Stimulated activated CD8-positive, alpha-beta memory T cell treated with anti-CD3 and anti-CD28 coated beads, Interleukin-4, amount 100 ng/mL, for 1 hour (primary cell): ENCODE measurements at places on chromosomes 7 and 10.

- no peak for DNase-seq
These were observed 42.7 kb upstream of the CACNB2 start for GRCh38 chr10:18097524-18097923.

DNA sequence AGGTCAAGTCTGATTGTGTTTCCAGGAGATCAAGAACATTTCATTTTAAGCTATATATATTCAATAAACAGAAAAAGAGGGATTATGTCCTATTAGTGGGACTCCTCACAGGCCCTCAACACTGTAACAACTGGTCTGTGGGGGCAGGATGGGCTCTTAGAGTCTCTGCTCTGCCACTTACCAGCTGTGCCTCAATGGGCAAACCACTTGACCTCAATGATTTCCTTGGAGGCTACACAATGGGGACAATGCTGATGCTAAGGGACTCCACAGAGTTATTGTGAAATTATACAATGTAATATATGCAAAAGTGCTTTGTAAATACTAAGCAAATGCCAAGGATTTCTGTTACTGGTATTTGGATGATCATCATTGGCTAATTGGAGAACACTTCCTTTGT, 33.2 kb upstream of the MXI1 start:
- DNase-seq = no peak

DNA sequence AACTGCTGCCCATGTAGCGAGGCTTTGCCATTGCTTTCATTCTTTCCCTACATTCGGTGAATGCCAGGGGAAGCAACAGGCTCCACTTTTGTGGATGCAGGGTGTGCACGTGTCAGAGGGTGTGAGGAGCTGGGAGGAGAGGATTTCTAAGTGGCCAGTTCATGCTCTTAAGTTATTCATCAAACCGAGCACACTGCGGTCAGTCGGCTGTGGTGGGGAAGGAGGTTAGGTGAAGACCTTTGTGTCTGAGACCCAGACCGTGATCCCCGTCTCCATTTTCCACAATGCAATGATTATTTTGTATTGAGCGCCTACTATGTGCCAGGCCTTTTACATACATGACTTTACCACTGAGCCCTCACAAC, 438.6 kb upstream of the GALNT17 start:
- DNase-seq = no peak

DNA sequence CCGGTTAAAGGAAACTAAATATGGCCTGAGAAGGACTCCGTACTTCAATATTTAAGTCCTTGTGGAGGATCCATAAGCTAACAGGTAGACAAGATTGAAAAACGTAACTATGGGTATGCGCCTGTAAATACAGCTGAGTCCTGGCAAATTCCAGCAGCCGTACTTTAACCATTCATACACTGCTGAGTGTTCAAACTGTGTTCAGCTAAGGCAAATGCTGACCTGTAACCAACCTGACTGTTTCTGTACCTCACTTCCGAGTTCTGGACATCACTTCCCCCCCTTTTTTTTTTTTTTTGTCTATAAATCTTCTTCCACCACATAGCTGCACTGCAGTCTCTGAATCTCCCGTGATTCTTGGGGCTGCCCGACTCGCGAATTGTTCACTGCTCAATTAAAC, 69.1 kb downstream of the SRPK2 start:
- no peak for DNase-seq

- no peak for DNase-seq
These were observed 9.9 kb upstream of the GALNT11 start for GRCh38 chr7:152015600-152015999.

GRCh38 chr7:65979583-65980477, 2.2 kb downstream of the GUSB start:
- no peak for DNase-seq

GRCh38 chr10:95254629-95255028, 36.2 kb downstream of the PDLIM1 start:
- DNase-seq = no peak

- DNase-seq = no peak
These were observed 242.7 kb downstream of the KIF20B start for GRCh38 chr10:89944138-89944537.

- no peak for DNase-seq
These were observed 117.2 kb upstream of the ADCY1 start for GRCh38 chr7:45456747-45457524.

GRCh38 chr7:107833684-107834106, 30.7 kb upstream of the SLC26A3 start:
- no peak for DNase-seq

GRCh38 chr10:30744106-30744505, 114.6 kb upstream of the LYZL2 start:
- DNase-seq = no peak

DNA sequence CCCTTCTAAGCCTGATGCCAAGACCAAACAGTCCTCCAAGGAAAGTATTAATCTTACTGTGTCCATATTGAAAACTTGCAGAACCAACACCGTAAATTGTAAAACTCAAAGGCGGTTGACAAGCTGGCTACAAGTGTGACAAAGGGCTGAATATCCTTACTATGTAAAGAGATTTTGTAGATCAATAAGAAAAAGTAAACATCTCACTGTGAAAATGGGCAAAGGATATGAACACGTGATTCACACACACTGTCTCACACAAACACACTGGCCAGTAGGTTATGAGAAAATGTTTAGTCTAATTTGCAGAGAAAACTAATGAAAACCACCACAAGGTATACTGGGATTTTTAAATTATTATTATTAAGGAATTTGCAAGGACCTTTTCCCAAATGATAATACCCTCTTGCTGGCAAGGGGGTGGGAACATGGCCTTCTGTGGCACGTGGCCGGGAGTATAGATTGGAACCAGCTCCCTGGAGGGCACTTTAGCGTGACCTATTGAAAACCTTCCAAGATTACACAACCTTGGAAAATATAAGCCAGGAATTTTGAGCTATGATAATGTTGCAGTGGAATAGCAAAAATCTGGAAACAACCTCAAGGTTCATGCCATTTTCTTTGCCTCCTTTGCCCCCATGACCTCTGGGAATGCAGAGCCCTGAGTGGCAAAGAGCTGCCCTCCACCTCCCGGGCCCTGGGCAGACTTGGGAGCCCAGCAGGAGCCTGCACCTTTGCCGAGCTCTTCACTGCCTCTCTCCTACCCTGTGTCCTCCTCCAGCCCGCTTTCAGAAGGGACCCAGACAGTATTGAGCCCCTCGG, 26.2 kb upstream of the SLC29A3 start:
- no peak for DNase-seq

- DNase-seq = no peak
These were observed 53.4 kb upstream of the PCDH15 start for GRCh38 chr10:54854389-54854788.

GRCh38 chr10:108639010-108639409, 1284.3 kb downstream of the XPNPEP1 start:
- DNase-seq = no peak

DNA sequence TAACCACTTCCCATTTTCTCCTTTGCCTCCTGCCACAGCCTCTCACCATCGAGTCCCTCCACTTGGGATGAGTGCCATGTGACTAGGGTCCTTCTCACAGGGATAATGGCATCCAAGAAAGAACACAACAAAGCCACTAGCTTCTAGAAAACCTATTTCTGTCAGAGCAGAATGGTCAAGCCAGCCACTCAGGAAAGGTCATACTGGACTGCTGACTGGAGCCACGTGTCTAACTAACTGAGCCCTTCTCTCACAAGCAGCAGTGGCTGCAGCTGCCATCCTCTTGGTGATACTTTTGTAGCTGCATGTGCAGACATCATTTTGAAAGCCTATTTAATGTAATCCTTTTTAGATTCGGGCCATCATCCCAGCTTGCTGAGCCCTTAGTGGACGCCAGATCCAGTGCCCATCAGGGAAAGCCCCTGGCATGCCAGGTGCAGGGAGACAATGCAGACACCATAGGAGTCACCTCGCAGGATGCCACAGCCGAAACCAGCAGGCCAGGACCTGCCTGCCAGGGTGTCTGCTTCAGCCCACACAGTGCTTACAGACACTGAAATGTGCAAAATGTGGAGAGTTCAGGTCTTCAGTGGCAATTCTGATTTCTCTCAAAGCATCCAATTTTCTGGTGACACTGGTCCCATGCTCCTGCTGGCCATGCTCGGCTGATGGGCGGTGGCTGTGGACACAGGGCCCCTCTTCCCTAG, 98.3 kb upstream of the DDC start:
- DNase-seq = no peak

DNA sequence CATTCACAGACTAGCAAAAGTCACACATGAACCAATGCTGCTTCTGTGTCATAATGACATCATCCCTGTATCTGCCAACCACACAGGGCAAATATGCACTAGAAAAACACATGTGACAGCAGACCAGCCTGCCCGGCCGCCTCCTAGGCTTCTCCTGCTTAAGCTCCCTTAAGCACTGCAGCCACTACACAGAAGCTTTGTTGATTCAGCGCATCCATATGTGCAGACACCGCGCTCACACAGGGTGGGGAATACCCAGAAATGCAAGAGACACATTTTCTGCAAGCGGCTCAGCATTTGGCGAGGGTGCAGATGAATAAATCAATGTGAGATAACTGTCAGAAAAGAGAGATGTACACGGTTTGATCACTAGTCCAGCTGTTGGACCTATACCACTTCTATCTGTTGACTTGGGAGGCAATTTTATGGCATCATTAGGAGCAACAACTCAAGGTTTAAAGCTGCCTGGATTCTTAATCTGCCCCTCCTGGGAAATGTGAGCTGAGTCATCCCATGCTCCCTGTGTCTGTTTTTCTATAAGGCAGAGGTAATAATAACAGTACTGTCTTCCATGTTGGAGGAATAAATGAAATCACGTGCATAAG, 33.4 kb downstream of the CPXM2 start:
- DNase-seq = no peak

GRCh38 chr7:127287133-127287532, 34.4 kb upstream of the GRM8 start:
- DNase-seq = no peak

- DNase-seq = peak; percentile 78
These were observed 17.7 kb downstream of the ADAM8 start for GRCh38 chr10:133258818-133259601.

DNA sequence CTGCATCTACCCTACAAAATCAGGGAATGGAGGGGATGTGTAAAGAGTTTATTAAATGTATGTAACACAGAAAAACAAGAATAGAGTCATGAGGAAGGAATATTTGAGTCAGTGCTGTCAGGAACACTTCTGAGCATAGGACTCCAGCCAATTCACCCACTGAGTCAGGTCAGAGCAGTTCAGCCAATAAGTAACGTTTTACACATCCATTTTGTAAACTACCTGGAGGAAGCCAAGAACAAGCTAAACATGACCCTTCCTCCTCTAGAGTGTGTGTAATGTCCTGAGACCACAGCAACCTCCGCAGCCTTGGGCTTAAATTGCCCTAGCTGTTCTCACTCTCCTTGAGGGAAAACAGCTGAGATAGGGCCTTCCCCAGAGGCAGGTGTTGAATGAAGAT, 691.5 kb upstream of the LRRN3 start:
- DNase-seq = no peak

DNA sequence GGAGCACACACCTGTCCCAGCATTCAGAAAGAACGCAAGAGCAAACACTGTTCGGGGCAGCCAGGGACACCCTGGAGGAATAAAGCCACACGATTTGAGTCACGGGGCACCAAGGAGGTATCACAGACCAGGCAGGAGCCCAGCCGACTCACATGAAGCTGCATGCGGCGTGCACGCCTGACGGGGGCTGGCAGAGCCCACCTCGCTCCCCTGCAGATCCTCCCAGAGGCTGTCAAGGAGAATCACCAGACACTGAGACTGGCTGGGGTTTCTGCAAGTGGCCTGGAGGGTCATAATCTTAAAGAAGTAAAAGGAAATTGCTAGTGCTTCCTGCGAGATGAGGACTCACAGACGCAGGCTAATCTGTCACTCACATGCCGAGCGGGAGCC, 61.6 kb downstream of the TCERG1L start:
- DNase-seq = no peak

GRCh38 chr10:13709931-13710650, 123.3 kb downstream of the PRPF18 start:
- DNase-seq = no peak

GRCh38 chr7:105230486-105230885, 158.2 kb downstream of the SRPK2 start:
- no peak for DNase-seq

DNA sequence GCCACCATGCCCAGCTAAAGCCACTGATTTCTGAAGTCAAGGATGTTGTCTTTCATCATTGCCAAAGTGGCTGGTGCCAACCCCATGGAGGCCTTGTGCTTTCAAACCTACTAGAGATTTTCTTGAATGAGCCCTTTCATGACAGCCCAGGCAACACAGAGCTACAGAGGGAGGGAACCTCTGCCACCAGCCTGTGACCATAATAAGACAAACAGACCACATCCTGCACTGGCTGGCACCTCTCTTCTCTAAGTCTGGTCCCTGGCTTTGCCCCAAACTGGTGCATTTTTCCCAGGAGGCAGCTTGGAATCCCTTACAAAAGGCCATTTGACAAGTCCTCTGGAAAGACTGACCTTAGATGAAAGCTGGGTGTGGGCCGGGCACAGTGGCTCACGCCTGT, 348.8 kb downstream of the GALNT17 start:
- no peak for DNase-seq

DNA sequence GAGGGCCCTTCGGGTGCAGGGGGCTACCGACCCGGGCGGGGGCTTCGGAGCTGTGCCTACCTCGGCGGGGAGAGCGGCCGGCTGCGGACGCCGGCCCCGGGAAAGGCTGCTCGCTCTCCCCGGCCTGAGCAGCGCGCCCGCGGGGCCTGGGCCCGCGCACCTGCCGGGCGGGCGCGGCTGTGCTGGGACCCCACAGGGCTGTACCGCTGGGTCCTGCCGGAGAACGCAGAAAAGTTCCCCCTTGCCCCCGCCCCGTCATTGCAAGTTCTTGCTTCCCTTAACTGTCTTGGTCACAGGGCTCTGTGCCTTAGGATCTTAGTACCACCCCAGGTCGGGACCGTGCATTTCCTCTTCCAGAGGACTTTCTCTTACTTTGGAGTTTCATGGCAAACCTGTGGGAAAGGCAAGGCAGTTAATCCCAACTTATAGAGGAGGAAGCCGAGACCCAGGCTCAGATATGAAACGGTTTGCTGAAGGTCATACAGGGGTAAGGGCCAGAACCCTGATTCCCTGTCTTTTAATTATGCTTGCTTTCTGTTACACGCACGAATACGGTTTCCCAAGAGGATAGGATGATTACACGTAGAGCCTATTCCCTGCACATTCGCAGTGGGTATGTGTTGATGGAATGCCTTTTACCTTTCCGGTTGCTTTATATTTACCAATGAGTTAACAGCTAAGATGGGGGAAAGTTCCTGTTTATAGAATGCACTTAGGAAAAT, 652 bp downstream of the PCGF5 start:
- no peak for DNase-seq

DNA sequence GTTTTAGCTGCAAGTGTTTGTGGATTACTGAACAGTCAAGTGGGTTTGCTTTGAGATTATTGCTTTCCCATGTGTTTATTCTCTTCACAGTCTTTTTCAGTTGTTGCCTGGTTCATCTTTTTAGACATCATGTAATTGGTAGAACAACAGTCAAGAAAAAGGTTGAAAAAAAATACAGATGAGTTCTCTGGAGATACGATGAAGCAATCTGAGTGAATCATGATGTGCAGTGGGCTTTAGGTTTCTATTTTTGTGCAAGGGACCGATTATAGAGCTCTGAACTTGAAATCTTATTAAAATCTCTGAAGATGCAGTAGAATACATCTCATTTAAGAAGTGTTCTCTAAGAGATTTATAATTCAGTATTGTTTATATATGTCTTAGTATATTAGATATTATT, 145.7 kb downstream of the SDK1 start:
- DNase-seq = no peak
